SJSA1 (cell line): ENCODE measurements at places on chromosomes 3 and 15. TPM values are rescaled to one million over a fixed set of nuclear protein-coding genes. Genes with fewer than 3 reads are reported as not detected.

- no peaks in the 10 kb centered on the region for H3K27me3 ChIP-seq
- no peak for DNase-seq
- peaks cover 26% of the 10 kb centered on the region for H3K36me3 ChIP-seq
- peaks cover 5% of the 10 kb centered on the region; the same call in 1 of the 2 replicates for H3K4me1 ChIP-seq
- no peak overlapping the region for H3K4me3 ChIP-seq
Observed at GRCh38 chr3:70996082-70996481, 587.4 kb downstream of the FOXP1 start.

- H3K4me1 ChIP-seq, result no peaks in the 10 kb centered on the region
- DNase-seq, result no peak
- no peak overlapping the region for H3K4me3 ChIP-seq
- no peak overlapping the region for H3K27ac ChIP-seq
Observed at GRCh38 chr15:60779718-60780503, 301.0 kb upstream of the ICE2 start.

GRCh38 chr3:178236555-178237277 lies 299.5 kb upstream of the KCNMB2 start:
- H3K4me3 ChIP-seq, result no peak overlapping the region
- no peak overlapping the region for H3K27ac ChIP-seq
- no peaks in the 10 kb centered on the region for H3K27me3 ChIP-seq
- DNase-seq, result no peak
- H3K4me1 ChIP-seq, result no peaks in the 10 kb centered on the region
- H3K36me3 ChIP-seq, result no peaks in the 10 kb centered on the region

DNA sequence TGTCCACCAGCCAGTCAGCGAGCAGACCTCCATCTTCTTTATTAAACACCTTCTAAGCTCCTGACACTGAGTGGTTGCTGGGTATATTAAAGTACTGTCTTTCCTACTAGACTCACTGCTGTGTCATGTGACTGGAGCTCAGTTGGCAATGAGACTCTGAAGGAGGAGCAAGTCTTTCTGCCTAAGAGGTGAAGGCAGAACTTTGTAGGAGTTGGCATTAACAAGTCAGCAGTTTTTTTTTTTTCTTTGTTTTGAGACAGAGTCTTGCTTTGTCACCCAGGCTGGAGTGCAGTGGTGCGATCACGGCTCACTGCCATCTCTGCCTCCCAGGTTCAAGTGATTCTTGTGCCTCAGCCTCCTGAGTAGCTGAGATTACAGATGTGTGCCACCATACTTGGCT lies 62.2 kb downstream of the ABHD5 start:
- H3K4me1 ChIP-seq, result peaks cover 32% of the 10 kb centered on the region
- H3K4me3 ChIP-seq, result no peak overlapping the region
- no peaks in the 10 kb centered on the region for H3K36me3 ChIP-seq
- H3K27ac ChIP-seq, result no peak overlapping the region
- no peaks in the 10 kb centered on the region for H3K27me3 ChIP-seq

GRCh38 chr3:17192995-17193394 lies 308.2 kb downstream of the PLCL2 start:
- no peaks in the 10 kb centered on the region for H3K36me3 ChIP-seq
- no peaks in the 10 kb centered on the region for H3K4me1 ChIP-seq
- DNase-seq, result no peak
- no peak overlapping the region for H3K4me3 ChIP-seq

DNA sequence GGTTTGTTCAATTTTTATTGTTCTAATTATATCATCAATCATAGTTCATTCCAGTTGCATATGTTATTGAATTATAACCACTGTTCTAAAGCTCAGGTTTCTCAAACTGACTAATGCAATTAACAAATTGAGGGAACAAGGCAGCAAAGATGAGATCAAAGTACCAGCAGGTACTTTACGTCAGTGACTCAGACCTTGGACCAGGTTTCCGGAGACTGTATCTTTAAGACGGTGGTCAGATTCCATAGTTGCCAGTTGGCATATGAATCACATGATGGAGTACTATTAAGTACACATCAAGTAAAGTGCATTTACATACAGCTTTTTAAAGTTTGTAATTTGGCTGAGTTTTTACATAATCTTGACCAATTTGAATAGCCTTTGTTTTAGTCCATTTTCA lies 583.6 kb upstream of the ROBO2 start:
- no peaks in the 10 kb centered on the region for H3K36me3 ChIP-seq
- H3K4me1 ChIP-seq, result no peaks in the 10 kb centered on the region
- DNase-seq, result no peak
- no peaks in the 10 kb centered on the region for H3K27me3 ChIP-seq

DNA sequence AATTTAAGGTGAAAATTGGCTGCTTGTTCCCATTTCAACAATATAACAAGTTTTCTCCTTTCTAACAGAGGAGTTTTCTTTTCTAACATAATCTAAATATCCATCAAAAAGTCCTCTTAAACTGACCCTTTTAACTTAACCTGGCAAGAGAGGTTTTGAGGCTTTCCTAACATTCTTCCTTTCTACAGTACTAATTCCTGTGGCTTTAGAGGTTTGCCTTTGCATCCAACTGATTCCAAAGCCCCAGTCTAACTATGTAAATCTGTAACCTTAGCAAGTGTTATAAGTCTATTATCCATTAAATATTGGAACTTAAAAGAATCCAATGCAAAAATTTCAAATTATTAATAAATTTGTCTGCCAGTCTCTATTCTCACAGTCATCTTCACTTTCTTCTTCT lies 134.1 kb downstream of the ISL2 start:
- H3K27ac ChIP-seq, result no peak overlapping the region
- H3K4me3 ChIP-seq, result no peak overlapping the region
- DNase-seq, result no peak
- no peaks in the 10 kb centered on the region for H3K36me3 ChIP-seq

- no peak overlapping the region for H3K27ac ChIP-seq
- DNase-seq, result no peak
- H3K27me3 ChIP-seq, result no peaks in the 10 kb centered on the region
- H3K4me3 ChIP-seq, result no peak overlapping the region
Observed at GRCh38 chr15:65254758-65255157, 31.9 kb downstream of the PARP16 start.

DNA sequence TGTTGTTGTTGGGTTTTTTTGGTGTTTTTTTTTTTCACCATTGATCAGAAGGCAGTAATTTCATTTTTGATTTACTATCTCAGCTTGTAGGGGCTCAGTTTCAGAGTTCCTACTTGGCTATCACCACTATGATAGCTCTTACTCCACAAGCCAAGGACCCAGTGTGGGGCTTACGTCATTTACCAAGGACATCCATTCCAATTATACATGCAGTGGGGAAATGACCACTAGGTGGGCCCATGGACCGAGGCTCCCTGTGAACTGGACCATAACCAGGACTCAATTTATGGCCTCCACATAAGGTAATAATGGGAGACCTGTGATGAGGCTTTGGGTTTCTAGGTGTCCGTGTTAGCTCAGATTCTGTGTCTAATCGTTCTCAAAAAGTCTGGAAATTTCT lies 67.5 kb upstream of the CACNA1D start:
- H3K4me3 ChIP-seq, result no peak overlapping the region
- H3K27ac ChIP-seq, result no peak overlapping the region
- H3K4me1 ChIP-seq, result no peaks in the 10 kb centered on the region
- H3K36me3 ChIP-seq, result no peaks in the 10 kb centered on the region

DNA sequence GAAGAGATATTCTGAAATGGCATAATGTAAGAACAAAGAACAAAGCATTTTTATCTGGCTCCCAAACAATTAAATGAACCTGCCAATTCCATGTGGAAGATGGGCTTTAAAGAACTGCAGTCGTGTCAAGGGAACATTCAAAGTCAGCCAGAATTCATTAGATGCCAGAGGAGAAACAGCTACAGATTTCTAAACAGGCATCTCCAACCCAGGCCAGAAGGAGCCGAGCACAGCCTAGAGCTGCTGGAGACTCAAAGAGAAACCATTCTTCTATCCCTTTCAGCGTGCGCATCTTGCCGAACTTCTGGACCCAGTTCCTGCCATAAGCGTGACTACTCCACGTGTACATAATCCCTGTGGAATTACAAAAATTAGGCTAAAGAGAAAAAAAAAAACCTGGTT lies 60.4 kb downstream of the MB21D2 start:
- H3K27me3 ChIP-seq, result no peaks in the 10 kb centered on the region
- no peak overlapping the region for H3K4me3 ChIP-seq
- DNase-seq, result no peak
- peaks cover 5% of the 10 kb centered on the region for H3K4me1 ChIP-seq
- no peak overlapping the region for H3K27ac ChIP-seq

GRCh38 chr3:77601823-77602415 lies 562.0 kb downstream of the ROBO2 start:
- H3K27ac ChIP-seq, result no peak overlapping the region
- DNase-seq, result no peak
- H3K27me3 ChIP-seq, result no peaks in the 10 kb centered on the region
- H3K36me3 ChIP-seq, result no peaks in the 10 kb centered on the region
- no peak overlapping the region for H3K4me3 ChIP-seq
- H3K4me1 ChIP-seq, result no peaks in the 10 kb centered on the region

GRCh38 chr3:56193519-56193918 lies 274.7 kb downstream of the ERC2 start:
- H3K27ac ChIP-seq, result no peak overlapping the region
- no peak for DNase-seq
- H3K4me3 ChIP-seq, result no peak overlapping the region
- no peaks in the 10 kb centered on the region for H3K36me3 ChIP-seq
- H3K27me3 ChIP-seq, result no peaks in the 10 kb centered on the region

DNA sequence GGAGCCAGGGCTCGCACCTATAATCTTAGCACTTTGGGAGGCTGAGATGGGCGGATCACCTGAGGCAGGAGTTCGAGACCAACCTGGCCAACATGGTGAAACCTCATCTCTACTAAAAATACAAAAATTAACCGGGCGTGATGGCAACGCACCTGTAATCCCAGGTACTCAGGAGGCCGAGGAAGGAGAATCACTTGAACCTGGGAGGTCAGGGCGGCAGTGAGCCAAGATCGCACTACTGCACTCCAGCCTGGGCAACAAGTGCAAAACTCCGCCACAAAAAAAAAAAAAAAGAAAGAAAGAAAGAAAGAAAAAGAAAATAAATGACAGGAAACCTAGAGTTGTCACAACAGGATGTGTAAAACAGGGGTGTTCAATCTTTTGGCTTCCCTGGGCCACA lies 3.0 kb upstream of the NMB start:
- peaks cover 24% of the 10 kb centered on the region for H3K36me3 ChIP-seq
- H3K4me3 ChIP-seq, result no peak overlapping the region
- no peak overlapping the region for H3K27ac ChIP-seq
- H3K27me3 ChIP-seq, result no peaks in the 10 kb centered on the region

- H3K4me1 ChIP-seq, result peaks cover 28% of the 10 kb centered on the region
- no peaks in the 10 kb centered on the region for H3K27me3 ChIP-seq
- H3K27ac ChIP-seq, result no peak overlapping the region
- no peaks in the 10 kb centered on the region for H3K36me3 ChIP-seq
Observed at GRCh38 chr3:70736009-70736408, 423.6 kb upstream of the MDFIC2 start.

- no peak for DNase-seq
- H3K27me3 ChIP-seq, result no peaks in the 10 kb centered on the region
- no peak overlapping the region for H3K27ac ChIP-seq
- H3K4me1 ChIP-seq, result peaks cover 4% of the 10 kb centered on the region
Observed at GRCh38 chr3:160393346-160394008, 5.5 kb downstream of the IFT80 start.

DNA sequence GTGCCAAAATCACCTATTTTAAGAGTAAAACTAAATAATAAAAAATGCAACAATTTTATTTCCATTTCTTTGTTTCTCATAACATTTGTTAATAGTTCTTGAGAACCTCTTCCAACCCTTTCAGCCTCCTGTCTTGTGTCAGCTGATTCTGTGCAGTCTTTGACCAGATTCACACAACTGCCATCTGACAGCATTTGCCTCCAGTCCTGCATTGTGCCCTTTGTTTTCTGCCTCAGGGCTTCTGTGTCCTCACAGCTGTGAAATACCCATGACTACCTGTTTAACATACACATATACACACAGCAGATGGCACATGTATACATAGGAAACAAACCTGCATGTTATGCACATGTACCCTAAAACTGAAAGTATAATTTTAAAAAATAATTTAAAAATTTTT lies 13.2 kb upstream of the CNTN6 start:
- no peaks in the 10 kb centered on the region for H3K36me3 ChIP-seq
- H3K4me1 ChIP-seq, result no peaks in the 10 kb centered on the region
- no peaks in the 10 kb centered on the region for H3K27me3 ChIP-seq

DNA sequence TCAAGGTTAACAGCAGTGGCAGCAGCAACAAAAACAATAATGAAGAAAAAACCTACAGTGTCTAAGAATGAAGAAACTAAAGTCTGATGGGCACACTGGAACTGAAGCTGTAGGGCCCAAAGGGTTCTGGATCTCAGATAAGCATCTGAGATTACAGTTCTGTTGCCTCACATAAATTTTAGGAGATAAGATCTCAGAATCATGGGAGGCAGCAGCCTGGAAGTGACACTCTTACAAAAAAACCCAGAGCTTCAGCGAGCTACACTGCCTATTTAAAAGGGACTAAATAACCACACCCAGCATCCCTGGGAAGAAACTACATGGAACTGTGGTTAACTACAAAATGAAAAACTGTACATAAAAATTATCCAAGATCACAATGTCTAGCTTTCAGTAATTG lies 61.2 kb downstream of the PLD1 start:
- no peaks in the 10 kb centered on the region for H3K4me1 ChIP-seq
- H3K36me3 ChIP-seq, result no peaks in the 10 kb centered on the region
- H3K4me3 ChIP-seq, result no peak overlapping the region
- H3K27ac ChIP-seq, result no peak overlapping the region

DNA sequence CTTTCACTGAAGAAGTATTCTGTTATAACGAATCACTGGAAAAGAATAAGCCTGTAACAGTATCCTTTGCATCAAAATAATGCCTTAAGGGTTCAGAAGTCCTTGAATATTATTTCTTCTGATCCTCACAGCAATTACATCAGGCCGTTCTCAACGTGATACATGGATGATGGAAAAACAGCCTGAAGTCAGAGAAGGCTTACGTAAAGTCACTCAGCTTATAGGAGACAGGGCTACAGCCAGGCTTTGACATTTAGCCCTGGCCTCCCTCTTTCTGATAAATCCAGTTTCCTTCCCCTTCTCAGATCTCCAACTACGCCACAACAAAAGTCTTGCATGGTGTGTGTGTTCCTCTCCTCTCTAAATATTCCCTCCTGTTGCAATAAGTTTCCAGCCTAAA lies 131.9 kb downstream of the ANO10 start:
- H3K27me3 ChIP-seq, result no peaks in the 10 kb centered on the region
- no peak for DNase-seq
- no peaks in the 10 kb centered on the region for H3K4me1 ChIP-seq
- no peaks in the 10 kb centered on the region for H3K36me3 ChIP-seq
- no peak overlapping the region for H3K27ac ChIP-seq
- H3K4me3 ChIP-seq, result no peak overlapping the region

Gene TUSC7
- total RNA-seq, result not detected in 2 replicates

Gene CSTA
- not detected in 2 replicates for total RNA-seq

Gene A4GNT
- not detected in 2 replicates for total RNA-seq

Gene TPRA1
- total RNA-seq, result 60.5 and 73.9 TPM in 2 replicates

Gene ANKRD63
- 11.4 and 13.6 TPM in 2 replicates for total RNA-seq

Gene TBC1D2B
- total RNA-seq, result 27.5 and 28.2 TPM in 2 replicates

Gene C2CD4A
- total RNA-seq, result not detected in 2 replicates

Gene CNBP
- 215 and 258 TPM in 2 replicates for total RNA-seq

Gene CP
- total RNA-seq, result 1.7 TPM in 1 of 2 replicates, not detected in the other

Gene HTR3E
- not detected in 2 replicates for total RNA-seq

Gene GUCA1C
- not detected in 2 replicates for total RNA-seq
